Fibroblast of skin of left quadriceps (primary cell): ENCODE measurements at places on chromosomes 5 and 9.

DNA sequence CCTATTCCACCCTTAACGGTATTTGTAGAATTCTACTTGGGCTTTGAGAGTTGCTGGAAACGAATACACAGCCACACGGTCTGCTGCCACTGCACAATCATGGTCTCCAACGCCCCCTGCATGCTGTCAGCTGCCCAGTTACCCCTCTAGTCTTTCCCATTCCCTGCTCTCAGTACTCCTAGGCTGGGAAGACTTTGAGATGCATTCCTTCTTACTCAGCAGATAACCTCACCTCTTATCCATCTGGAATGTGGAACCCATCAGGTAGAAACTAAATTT lies 92.8 kb downstream of the ANKH start:
- DNase-seq, result no peak

DNA sequence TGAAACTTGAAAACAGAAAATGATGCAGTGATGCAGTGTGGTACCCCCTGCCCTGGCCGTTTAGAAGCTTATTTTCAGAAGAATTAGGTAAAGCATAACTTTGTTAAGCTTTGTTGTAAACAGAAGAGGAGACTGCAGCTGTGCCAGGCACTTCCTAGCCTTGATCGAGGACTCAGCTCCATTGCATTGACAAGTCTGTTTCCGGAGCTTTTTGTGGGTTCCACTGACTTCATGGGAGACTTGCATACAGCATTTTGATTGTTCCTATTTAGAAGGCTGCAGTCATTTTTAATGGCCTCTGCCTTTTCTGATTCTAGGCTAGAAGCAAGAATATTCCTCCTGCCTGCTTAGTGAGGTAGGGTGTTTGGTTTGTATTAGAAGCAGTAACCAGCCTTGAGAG lies 12.3 kb downstream of the MVB12B start:
- DNase-seq, result no peak

DNA sequence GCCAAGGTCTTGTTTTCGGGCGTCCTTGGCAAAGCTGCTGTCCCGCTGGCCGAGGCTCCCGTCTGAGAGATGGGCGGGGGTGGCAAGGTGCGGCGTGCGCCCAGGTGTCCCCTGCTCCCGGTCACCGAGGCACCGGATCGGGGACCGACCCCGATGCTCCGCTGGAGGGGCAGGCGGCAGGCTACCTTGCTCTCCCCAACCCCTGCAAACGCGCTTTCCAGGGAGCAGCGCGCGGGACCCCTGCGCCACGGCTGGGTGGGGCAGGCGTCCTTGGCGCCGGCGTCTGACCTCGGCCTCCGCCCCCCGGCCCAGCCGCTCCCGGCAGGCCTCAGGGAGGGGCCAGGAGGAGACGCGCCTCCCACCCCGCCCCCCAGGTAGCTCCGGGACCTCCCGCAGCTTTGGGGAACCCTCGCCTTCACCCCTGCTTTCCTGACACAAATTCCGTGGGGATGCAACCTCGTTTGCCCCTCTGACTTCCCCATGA lies 551 bp downstream of the N4BP3 start:
- DNase-seq, result no peak

DNA sequence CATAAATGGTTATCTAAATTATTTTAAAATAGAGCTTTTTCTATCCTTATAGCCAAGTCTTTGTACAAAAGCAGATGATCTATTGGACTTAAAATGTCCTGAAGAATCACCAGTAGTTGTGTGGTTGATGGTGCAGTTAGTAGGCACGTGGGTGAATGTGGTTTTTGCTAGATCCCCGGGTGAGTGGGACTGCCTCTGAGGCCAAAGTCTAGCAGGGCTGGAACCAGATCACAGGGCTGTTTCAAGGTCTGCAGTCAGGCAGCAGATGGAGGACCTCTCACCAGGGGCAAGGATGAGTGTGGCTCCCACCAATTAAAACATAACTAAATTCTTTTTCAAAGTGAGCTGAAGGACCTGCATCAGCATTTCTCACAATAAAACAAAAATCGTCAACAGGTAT lies 604.7 kb upstream of the FTMT start:
- DNase-seq, result no peak

GRCh38 chr5:81530919-81531318 lies 137.0 kb upstream of the ACOT12 start:
- DNase-seq, result no peak

DNA sequence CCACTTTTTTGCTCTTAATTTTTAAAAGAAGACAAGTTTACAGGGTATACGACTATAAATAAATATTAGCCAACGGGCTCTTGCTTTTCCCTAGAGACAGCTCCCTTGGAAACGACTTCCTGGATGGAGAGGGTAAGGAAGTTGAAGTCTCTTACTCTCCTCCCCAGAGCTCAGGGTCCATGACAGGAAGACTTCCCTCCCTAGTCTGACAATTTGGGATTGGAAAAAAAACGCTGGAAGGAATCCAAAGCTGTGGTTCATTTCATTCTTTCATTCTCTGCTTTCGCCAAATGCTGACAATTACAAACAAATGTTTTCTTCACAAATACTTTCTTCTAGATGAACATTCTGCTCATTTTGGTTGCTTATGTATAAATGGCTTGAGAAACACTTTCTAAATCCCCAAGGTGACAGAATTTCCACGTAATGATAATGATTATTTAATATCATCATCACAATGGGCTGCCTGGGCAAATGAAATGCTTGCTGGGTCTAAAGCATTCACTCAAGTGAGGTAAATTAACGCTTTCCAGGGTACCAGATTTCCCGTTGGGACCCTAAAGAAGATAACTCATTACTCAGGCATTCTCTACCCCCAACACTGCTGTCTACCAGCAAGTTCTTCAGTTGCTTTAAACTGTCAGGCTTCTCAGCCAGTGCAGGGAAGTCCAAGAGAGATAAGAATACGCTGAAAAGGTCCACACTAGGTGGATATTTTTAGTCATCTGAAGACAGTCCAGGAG lies 139.8 kb upstream of the SLC30A5 start:
- DNase-seq, result peak; percentile 76

GRCh38 chr9:134916161-134916665 lies 1.5 kb downstream of the FCN1 start:
- no peak for DNase-seq

- DNase-seq, result no peak
Measured at GRCh38 chr9:129073404-129073803, 7.5 kb upstream of the DOLPP1 start.

DNA sequence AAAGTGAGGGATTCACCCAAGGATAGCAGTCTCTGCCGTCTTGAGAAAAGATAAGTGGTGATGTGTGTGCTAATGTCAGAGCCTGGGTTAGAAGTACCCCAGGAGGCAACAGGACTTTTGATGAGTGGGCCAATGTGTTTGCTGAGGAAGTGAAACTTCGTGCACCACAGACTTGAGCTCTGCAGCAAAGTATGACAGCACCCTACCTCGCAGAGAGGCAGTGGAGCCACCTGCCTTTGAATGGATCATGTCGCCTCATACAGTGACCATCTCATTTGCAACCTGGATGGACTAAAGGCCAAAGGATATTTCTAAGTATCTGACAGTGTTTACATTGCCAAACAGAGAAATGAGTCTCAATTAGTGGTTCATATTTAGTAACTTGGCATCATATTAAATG lies 593.9 kb upstream of the GRAMD2B start:
- no peak for DNase-seq

GRCh38 chr9:112819635-112820496 lies 69.3 kb downstream of the SNX30 start:
- DNase-seq, result peak; percentile 48

DNA sequence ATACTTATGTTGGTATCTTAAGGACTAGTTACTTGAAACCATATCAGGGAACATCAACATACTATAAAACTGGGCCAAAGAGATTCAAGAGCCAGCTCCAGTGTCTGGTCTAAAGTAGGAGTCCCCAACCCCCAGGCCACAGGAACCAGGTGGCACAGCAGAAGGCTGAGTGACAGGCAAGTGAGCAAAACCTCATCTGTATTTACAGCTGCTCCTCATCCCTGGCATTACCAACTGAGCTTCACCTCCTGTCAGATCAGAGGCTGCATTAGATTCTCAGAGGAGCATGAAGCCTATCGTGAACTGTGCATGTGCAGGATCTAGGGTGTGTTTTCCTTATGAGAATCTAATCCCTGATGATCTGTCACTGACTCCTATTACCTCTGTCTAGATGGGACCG lies 581.6 kb upstream of the CDH9 start:
- no peak for DNase-seq

DNA sequence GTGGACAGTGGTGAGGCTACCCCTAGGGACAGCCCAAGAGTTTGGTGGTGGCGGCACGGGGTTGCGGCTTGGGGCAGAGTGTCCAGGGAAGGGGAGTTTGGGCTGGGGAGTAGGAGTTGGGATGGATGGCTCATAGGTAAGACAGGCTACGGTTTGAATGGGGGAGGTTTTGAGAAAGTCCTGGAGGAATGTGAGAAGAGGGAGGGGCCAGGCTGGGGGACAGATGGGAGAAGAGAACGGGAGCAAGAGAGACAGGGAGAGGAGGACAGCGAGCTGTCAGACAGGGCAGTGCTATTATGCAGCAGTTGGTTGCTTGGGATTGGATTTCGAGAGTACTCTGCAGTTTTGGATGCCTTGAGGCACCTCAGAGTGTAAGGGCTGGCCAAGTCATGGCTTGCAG lies 24.5 kb downstream of the PSD2 start:
- no peak for DNase-seq

- DNase-seq, result no peak
Measured at GRCh38 chr9:132150256-132150655, 11.6 kb upstream of the NTNG2 start.

DNA sequence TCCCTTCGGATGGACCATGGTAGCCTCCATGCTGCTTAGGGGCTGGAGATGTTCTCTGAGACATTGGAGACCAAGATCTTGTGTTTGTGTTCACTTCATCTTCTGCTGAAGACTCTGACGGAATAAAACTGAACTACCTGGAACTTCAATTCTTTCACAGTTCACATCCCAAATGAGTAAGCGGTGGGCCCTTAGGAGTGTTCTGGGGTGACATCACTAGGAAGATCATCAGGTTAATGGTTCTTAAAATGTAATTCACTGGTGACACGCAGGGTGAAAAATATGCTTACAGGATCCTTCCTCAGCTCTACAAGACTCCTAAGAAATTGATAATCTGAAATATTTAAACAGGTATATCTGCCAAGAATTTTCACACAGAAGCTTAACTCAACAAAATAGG lies 561.5 kb downstream of the SEMA5A start:
- DNase-seq, result no peak

- no peak for DNase-seq
Measured at GRCh38 chr5:159345861-159346260, 15.6 kb upstream of the IL12B start.

DNA sequence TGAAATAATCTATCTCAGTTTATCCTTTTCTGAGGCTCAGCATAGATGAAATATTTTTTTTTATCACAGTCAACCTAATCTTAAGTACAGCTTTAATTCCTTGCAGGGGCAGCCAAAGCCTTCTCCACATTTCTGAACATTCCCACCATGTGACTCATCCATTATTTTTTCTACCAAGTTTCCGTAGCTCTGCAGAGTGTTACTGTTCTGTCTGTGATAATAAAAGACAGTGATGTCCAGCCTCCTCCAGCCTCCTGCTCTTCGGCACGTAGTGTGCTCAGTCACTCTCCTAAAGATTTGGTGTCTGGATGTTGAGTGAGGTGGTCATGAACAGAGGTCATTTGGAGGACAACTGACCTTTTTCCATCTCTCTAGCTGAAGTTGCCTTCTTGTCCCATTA lies 338.1 kb upstream of the ADAMTS16 start:
- DNase-seq, result peak; percentile 25

DNA sequence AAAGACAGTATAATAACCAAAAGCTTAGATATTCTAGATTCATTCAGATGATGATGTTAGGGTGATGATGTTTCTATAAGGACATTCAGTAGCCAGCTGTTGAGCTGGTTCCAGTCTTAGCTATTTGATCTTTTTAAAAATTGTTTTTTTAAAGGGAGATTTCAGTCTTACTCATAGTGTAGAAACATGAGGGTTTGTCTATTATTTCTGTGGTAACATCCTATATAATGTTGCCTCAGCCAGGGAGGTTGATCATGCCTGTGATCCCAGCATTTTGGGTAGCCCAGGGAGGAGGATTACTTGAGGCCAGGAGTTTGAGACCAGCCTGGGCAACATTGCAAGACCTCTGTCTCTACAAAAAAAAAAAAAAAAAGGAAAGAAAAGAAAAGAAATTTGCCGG lies 167.8 kb downstream of the DOCK2 start:
- DNase-seq, result peak; percentile 54

- no peak for DNase-seq
Measured at GRCh38 chr5:139379626-139380449, 3.3 kb downstream of the SLC23A1 start.

GRCh38 chr5:176185133-176185733 lies 53.0 kb upstream of the SIMC1 start:
- no peak for DNase-seq

GRCh38 chr5:949815-950560 lies 57.3 kb downstream of the TRIP13 start:
- DNase-seq, result no peak

DNA sequence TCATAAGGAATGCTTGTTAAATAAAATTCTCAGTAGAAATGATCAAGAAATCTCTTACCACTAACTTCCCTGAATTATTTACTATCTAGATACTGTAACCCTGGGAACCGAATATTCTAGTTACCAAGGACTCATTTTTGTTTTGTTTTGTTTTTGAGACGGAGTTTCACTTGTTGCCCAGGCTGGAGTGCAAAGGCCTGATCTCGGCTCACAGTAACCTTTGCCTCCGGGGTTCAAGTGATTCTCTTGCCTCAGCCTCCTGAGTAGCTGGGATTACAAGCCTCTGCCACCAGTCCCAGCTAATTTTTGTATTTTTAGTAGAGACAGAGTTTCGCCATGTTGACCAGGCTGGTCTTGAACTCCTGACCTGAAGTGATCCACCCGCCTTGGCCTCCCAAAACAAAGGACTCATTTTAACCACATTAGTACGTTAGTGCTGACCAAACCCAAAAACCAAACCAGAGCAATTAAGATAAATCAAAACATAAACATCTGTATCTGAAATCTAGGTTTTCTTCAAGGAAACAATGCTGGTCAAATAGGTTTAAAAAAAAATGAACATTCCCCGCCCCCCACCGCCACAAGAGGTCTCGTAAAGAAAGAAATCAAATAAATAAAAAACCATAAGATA lies 3.7 kb downstream of the TXN start:
- DNase-seq, result no peak

- DNase-seq, result no peak
Measured at GRCh38 chr5:6784481-6784880, 71.2 kb downstream of the TENT4A start.

GRCh38 chr5:168818558-168818957 lies 239.4 kb upstream of the PANK3 start:
- DNase-seq, result no peak

GRCh38 chr5:58503390-58504046 lies 12.3 kb downstream of the GAPT start:
- no peak for DNase-seq

DNA sequence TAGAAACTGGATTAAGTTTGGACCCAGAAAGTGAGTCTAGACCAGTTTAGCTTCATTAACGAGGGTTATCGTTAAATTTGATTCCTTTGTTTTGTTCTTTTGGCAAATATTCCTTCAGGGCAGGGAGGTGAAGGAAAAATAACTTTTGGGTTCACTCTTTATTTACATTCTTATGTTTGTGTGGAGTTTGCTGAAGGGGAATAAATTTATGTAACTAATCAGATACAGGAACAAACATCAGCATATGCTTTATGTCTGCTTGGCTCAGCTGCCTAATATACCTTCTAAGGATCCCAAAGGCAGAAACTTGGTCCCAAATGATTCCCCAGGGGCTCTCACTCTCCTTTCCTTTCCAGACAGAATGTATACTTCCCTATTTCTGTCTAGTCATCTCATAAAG lies 132.4 kb downstream of the MCTP1 start:
- DNase-seq, result no peak
